ENCODE measurements at places on chromosomes 6 and 20. TPM values are rescaled to one million over a fixed set of nuclear protein-coding genes. Genes with fewer than 3 reads are reported as not detected.

Gene FOXC1
- 2.1 TPM for polyA plus RNA-seq

DNA sequence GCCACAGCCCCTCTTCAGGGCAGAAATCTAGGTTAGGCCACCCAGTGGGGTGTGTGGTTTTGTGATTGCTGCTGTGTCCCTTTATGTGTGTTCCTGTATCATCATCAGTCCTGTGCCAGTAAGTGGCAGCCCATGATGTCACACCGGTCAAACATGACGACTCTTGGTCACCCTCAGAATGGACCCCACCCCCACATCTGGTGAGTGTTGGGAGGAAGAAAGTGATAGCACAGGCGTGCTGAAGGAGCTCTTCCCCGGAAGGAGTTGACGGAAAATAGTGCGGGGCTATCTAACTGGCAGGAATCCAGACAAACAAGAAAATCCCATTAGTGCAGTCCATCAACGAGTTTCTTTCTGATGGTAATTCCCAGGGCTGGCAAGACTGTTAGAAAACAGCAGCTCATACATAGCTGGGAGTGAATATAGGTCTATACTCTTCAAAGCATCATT lies 33.4 kb upstream of the IL17A start:
- DNase-seq: no peak

DNA sequence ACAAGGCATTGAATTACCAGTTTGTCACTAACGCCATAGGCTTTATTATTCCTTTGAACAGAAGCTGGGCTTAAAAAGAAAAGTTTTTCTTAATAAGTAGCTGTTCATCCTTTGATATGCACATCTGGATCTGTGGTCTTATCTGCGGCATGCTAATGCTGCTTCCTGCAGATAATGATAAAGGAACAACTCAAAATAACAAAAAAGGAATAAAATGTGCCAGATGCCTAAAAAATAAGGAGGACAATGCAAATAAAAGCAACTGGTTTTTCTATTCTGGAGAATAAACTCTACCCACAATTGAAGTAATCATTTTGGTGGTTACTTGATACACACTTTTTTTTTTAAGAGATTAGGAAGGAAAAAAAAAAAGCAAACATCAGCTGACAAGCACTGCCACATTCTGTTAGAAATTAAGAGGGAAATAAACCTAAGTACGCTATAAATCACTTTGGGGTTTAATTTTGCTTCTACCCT lies 156.8 kb upstream of the SALL4 start:
- no peak for DNase-seq

DNA sequence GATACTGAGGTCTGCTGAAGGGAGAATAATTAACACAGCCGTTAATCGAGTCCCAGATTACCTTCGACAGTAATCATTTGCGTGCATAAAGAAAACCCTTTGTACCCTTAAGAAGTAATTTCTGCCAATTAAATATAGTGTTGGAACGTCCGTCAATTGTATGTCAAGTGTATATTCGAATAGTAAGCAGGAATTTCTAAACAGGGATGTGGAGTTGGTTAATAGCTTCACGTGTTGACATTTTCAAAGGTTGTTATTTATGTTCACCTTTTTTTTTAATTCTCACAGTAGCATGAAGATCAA lies 798 bp upstream of the SNAP91 start:
- no peak for DNase-seq

- DNase-seq: no peak
Measured at GRCh38 chr20:53788253-53789022, 194.8 kb upstream of the ZNF217 start.

All from muscle of arm (tissue), 14 donors.